ENCODE measurements at places on chromosomes 6 and 20. TPM values are rescaled to one million over a fixed set of nuclear protein-coding genes. Genes with fewer than 3 reads are reported as not detected.

DNA sequence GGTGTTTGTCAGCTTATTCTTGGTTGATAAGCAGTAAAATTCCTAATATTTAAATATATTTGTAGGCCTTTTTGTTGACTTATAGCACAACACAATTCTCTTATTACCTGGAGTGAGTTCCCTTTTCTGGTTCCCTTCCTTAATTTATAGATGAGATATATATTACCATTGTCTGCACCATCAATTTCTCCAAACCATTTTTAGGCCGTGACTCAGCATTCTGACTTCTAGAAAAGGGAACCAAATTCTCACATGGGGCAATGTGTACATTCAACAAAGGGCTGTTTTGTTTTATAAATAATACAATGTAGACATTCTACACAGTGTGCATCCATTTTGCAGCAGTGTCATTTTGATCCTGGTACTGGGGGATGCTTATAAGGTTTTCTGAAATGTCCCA is 52.8 kb downstream of the NCOA7 start:
- no peak for DNase-seq

- no peak for DNase-seq
Measured at GRCh38 chr6:134624781-134625180, 306.9 kb upstream of the SGK1 start.

- DNase-seq = no peak
Measured at GRCh38 chr6:143614235-143614634, 63.5 kb upstream of the PHACTR2 start.

DNA sequence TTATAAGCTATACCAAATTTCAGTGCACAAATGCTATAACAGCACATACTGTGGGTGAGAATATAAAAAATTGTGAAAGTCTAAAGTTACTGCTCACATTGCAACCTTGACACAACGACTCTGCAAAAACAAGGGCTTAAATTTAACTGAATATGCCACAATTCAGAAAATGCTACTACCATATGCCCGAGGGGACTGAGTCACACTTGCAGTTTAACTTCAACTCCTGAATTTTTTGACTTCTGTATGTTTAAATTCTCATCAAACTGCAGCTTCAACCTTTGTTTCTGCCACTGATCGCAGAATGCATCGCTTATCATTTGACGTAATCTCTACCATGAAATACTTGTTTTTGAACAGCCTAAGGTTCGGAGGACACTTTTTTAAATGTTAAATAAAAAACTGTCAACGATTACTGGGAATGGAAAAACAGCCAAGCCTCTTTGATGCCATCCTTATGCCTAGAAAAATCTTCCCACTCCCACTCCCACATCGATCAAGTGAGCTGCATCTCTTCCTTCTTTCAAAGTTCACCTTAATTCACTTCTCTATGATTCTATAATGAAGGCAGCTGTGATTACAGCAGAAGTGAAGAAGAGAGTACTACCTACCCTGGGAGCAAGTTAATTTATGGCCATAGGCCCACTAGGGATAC is 136.5 kb downstream of the ATXN1 start:
- DNase-seq = no peak

- DNase-seq = no peak
Measured at GRCh38 chr20:23374441-23374840, 12.5 kb downstream of the GZF1 start.

GRCh38 chr6:28809947-28810658 is 113.7 kb downstream of the TRIM27 start:
- no peak for DNase-seq

GRCh38 chr6:113884011-113884410 is 26.9 kb downstream of the MARCKS start:
- no peak for DNase-seq

DNA sequence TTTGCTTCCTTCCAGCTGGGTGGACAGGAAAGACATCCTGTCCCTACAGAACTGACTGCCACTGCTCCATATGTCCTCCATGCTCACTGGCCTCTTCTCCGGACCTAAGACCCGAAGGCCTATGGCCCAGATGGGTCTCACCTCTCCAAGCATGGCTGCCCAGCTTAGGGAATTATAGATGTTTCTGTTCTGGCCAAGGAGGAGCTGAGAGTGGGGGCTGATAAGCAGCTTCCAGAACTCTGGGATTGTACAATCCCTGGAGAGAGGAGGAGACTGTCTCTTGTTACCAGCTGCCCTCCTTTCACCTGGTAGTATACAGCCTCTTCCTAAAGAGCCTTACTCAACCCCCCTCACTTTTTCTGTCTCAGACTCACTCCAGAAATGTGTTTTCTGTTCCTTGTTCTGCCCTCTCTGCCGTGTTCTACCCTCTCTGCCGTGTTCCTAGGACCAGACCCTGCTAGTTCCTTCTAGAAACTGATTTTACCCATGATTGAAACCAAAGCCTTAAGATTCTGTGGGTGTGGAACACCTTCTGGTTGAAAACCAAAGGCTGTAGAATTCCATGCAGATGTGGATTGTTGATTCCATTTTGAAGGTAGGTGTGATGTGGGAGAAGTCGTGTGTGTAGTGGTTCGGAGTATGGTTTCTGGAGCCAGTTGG is 28.7 kb downstream of the ANKS1A start:
- DNase-seq = no peak

DNA sequence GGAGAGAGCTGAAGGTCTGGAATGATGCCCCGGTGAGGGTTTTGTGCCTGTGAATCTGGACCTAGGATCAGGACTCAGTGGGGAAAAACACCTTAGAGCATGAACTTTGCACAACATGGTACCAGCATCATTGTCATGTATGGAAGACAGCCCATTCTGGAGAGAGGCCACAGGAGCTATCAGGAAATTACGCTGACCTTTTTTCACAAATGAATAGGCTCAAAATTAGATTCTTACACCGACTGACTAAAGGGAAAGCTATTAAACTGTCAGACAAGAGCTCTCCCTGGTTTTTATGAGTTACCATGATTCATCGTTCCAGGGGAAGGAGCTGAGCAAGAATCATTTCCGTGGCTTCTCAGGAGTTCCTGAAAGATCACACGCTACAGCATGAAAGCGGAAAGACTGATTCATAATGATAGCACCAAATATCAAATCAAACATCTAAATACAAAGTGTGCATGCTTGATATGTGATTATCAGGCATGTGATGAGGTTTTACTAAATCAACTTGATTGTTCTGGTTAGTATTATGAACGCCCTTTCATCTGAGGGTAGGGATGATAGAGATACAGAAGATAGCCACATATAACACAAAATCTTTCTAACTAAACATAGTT is 224.9 kb upstream of the SMLR1 start:
- DNase-seq = no peak

DNA sequence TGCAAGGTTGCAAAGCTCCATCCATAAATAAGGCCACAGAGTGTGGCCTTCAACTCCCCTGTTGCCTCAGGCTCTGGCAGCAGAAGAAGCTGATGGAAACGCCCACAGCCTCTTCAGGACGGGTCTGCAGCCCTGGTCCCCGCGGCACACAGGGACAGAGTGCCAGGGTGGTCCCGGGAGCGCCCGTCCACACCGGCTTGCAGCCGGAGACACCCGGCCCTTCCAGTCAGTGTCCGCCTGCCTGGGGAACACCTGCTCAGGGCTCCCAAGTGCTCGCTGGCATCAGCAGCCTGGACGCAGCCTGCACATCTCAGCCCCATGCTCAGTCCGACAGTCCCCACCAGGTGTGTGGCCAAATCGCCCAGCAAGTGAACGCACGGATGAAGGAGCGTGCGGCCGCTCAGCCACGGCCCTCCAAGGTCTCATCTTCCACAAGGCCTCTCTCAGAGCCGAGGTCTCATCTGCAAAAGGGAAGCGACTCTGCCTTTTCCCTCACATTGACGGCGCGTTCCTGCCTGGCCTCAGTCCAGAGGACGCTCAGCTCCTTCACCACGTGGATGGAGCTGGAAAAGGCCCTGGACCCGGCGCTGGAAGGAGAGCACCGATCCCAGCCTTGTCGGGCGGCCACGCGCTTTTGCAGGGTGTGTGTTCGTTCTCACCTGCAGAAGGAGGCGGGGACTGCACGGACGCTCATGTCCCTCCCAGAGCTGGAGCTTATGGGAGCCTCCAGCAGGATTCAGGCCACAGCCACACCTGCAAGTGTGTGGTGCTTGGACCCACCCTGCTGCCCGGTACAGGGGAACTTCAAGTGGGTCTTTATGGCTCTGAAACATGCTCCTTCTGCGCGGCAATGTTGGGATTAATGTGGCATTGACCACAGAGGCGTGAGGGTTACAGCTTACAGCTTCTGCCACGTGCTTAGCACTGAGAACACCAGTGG is 180.4 kb downstream of the DLL1 start:
- no peak for DNase-seq

- no peak for DNase-seq
Measured at GRCh38 chr6:88920774-88921733, 42.4 kb downstream of the RNGTT start.

DNA sequence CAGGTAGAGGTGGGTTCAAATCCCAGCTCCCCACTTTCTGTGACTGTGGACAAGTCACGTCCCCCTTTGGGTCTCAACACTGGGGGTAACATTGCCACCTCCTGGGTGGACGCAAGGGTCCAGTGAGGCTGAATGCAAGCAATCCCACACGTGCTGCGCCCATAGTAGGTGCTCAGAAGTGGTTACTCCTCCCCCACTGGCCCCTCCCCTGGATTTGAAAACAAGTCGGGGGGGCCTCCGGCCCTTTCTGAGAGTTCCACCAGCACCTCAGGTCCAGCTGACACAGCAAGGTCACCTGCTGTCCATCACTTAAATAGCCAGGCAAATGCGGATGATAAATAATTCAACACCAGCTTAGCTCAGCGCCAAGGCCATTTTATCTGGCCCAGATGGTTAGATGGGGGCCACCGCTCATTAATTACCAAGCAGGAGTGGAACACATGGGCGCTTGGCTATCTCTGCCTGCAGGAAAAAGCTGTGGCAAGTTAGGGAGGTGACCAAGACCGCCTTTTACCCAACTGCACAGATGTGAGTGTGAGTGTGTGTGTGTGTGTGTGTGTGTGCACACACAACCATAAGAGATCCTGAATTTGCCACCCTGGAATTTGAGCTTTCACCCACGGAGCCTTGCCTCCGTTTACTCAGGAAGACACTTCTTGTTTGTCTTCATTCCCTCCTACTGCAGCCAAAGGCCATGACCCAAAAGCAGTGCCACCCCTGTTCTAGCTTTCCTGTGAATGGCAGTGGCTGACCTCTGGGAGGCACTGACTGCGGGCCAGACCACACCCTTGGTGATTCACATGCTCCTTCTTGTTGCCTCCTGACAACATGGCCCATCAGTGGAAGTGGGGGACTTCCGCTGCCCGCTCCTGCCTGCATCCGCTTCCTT is 34.7 kb upstream of the KCNB1 start:
- DNase-seq = no peak

GRCh38 chr20:33679758-33680485 is 5.7 kb upstream of the NECAB3 start:
- no peak for DNase-seq

GRCh38 chr20:51480507-51481270 is 61.8 kb downstream of the NFATC2 start:
- DNase-seq = no peak

- peak; percentile 30 for DNase-seq
Measured at GRCh38 chr6:159044899-159045727, at the start of gene TAGAP. Gene TAGAP, minus strand, starts transcription at chr6:159044991. Its CDS starts 845 bp downstream, at chr6:159044146.

GRCh38 chr6:27016689-27017088 is 230.8 kb upstream of the PRSS16 start:
- DNase-seq = no peak

DNA sequence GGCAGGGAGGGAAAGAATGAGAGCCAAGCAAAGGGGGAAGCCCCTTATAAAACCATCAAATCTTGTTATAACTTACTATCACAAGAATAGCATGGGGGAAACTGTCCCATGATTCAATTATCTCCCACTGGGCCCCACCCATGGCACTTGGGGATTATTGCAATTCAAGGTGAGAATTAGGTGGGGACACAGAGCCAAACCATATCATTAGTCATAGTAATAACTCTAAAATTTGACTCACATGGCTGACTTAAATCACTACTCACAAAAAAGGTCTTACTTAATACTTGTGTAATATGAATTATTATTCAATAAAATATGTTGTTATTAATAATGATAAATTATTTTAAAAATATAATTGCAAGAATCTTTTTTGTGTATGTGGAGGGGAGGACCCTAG is 178.1 kb upstream of the TCF21 start:
- no peak for DNase-seq

DNA sequence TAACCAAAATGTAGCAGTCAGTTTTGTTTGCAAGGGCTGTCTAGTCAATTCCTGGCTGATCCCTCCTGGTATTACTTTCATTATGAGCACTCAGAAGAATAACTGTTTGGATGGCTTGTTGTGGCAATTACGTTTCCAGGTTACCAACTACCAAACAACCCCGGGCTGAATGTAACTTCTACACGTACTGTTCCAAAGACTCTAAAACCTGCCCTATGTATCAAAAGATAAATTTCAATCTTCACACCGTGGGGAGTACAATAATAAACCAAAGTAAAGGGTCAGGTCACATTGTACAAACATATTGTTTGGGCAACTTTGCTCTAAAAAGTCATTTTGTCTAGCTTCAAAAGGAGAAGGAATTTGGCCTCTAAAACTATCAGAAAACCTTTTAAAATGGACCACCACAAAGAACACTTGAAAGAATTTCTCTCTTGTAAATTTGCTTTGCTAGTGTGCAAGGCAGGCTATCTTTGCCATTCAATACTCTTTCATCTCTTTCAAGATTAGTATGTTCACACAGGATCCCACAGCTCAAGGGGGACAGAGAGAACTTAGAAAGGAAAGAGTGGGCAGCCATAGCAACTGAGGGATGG is 27.6 kb downstream of the DCDC2 start:
- DNase-seq = no peak

DNA sequence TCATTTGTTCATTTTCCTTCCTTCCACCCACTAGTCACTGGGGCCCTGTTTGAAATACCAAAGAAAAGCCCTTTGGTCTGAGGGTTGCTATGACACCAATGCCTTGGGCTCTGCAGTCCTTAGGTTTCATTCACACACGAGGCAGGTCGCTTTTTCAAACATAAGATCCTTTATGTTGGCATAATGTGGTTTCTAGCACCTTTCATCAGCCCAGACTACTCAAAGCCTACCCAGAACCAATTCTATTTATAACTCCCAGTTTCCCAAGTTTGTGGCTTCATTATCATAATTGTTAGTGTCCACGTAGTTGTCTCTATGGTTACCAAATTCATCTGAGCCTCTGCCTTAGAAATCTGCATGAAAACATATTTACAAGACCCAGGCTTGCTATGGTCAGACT is 6.6 kb upstream of the TP53RK start:
- no peak for DNase-seq

The PCMTD2 gene
- total RNA-seq = 79.9 TPM

The MLN gene
- total RNA-seq = not detected

The COX7A2 gene
- total RNA-seq = 413 TPM

The SENP6 gene
- total RNA-seq = 50.3 TPM

The TCP1 gene
- total RNA-seq = 175 TPM

The PTCRA gene
- total RNA-seq = not detected

The DIDO1 gene
- 27.8 TPM for total RNA-seq

The CFAP61 gene
- 17.1 TPM for total RNA-seq

The NHLRC1 gene
- 1.8 TPM for total RNA-seq

The RGS17 gene
- total RNA-seq = not detected

The SRMS gene
- total RNA-seq = not detected

The HDGFL1 gene
- total RNA-seq = not detected

The MUC22 gene
- total RNA-seq = 0.24 TPM

The TMEM217 gene
- total RNA-seq = 0.22 TPM

The MATN4 gene
- not detected for total RNA-seq

Data from gastrocnemius medialis (tissue), 4 donors.